ENCODE measurements at places on chromosomes 16 and 17.

DNA sequence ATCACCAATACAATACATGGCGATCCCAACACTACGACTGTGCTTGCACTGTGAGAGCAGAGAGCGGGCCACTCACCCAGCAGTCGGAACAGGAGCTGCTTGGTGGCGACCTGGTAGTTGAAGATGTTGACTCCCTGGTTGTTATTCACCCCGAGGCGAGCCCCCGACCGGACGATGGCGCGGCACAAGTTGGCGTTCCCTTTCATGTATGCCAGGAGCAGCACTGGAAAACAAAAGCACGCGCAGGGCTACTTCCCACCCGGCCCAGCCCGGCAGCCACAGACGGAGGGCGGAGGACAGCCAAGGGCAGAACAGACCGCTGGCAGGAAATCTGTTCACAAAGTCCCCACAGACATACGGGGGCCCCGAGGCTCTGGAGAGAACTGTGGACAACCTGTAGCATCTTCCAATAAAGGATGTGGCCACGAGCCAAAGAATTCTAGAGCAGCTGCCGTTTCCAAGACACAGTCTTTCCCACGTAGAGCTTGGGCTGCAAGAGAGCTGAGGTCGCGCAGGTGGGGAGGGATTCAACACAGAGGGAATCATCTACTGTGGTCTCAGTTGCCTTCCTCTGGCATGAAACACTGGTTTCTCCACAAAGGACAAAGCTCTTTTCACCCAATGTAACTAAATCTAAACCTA is 27.8 kb downstream of the CYB5D2 start:
- DNase-seq, result no peak

DNA sequence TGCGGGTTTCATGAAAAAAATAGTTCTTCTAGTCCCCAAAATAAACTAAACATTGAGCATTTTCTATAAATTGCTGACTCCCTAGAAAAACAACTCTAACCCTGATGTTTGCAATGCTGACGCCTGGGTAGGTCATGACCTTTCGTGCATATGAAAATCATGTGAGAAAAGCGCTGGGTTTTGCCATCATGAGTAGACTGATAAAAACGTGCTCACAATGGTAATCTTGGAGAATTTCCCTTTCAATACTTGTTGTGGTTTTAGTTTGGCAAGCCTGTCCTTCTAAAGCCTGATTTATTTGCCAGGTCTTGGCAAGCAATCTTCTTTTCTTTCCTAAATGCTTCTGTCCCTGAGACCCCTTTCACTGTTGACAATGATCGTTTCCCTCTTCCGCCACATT is 4.0 kb upstream of the CLEC10A start:
- DNase-seq, result no peak

DNA sequence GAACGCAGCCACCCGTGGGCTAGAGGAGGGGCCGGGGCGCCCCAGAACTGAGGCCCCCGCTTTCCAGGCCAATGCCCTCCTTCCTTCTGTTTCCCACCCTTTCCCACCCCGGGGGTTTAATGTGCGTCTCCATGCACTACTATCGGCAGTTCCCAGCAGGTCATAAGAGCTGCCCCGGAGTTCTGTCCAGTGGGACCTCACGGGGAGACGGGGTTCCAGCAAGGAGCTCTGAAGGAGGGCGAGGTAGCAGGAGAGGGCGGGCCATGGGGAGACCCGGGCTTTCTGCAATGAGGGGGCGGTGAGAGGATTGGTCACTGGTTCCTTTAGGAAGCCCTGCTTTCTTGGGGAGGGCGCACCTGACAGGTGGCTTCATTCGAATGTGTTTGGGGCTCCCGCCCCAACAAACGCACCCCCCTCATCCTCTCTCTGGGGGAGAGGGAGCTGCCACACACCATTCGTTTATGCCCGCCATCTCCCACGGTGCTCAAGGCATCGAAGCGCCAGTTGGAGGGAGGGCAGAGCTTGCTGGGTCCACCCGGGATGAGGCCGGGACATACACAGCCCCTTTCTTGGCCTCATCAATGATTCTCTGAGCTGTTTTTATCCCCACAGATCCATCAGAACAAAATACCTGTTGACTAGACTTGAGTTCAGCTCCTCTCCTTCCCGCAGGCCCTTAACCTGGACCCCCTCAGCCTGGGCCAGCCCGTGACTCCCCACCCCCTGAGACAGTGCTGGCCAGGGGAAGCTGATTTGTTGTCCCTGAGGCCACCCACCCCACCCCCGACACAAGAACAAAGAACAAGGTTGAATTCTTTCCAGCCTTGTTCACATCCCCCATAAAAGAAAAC is 44.1 kb downstream of the SLC7A5 start:
- no peak for DNase-seq

GRCh38 chr16:72997141-72997542 is 50.8 kb downstream of the ZFHX3 start:
- DNase-seq, result no peak

- no peak for DNase-seq
Measured at GRCh38 chr16:752007-752312, 8.6 kb upstream of the MSLN start.

- DNase-seq, result no peak
Measured at GRCh38 chr17:30236766-30237165, 1.3 kb upstream of the SLC6A4 start.

GRCh38 chr17:2542456-2542855 is 30.8 kb upstream of the METTL16 start:
- no peak for DNase-seq

GRCh38 chr16:22402191-22402590 is 27.8 kb upstream of the CDR2 start:
- DNase-seq, result peak; percentile 13

- peak; percentile 19 for DNase-seq
Measured at GRCh38 chr16:53219795-53220454, 165.1 kb downstream of the CHD9 start.

DNA sequence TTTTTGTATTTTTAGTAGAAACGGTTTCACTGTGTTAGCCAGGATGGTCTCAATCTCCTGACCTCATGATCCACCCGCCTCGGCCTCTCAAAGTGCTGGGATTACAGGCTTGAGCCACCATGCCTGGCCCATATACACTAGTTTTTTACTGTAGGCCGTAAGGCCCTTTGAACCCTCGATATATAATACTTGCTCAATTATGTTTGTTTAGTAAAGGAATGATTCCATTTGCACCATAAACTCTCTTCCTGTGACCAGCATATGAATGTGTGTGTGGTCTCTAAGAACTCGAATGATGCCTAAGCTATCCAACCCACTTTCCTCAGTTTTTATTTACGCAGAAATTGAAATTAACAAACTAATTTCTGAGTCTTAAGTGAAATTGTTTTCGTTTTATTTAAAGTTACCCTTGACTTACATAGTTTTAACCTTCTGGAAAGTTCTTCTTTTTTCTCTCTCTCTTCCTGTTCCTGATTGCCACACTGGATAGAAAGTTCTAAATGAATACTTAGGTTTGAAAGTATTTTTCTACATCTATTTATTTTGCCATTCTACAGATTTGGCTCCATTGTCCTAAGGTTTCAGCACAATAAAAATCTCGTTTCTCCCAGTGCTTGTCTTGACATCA is 37.9 kb downstream of the PIGL start:
- no peak for DNase-seq

DNA sequence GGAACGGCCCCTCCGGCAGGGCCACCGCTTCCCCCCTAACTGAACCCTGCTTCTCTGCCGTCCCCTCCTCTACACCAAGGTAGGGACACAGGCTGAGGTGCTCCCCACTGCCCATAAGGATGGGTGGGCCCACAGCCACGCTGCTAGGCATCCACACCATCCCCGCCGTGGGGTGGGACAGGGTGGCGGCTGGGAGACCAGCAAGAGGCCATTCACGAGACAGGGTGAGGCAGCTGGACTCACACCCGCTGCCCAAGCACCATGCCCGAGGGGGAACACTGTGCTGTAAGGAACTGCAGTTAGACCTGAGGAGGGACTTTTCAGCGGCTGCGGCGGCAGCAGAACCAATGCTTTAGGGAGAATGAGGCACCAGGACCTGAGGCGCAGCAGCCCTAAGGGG is 47.5 kb upstream of the RRN3 start:
- no peak for DNase-seq

- DNase-seq, result no peak
Measured at GRCh38 chr16:56631832-56632155, 665 bp upstream of the MT1M start.

DNA sequence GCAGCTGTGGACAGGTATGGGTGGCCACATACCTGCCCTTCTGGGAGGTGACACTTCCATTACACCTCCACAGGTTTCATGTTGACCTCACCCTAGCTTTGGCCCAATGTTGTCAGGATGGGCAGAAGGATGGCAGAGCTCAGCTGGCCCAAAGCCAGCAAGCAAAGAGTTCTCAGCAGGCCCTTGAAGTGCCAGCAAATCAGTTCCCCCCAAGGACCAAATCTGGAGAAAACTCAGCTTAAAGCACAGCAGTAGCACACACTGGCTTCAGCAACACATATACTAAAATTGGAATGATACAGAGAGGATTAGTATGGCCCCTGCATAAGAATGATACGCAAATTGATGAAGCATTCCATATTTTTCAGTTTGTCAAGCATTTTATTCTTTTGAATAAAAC is 13.4 kb downstream of the ARL4D start:
- DNase-seq, result no peak

DNA sequence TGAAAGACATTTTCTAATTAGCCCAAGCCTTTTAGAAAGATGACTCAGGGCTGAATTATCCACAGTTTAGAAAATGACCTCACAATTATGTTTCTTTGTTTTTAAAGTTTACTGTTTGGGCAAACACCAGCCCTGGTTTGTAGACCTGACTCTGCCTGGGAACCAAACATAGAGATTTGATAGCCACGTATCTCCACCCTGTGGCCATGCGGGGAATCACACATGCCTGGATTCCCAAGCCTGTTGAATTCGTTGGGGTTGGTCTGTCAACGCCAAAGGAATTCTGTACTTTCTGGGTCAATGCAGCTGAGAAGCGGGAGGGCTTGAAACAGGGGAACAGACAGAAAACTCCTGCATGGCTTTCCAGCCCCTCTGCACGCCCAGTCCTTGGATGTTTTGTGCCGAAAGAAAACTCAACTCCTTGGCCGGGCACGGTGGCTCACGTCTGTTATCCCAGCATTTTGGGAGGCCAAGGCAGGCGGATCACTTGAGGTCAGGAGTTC is 26.9 kb downstream of the CD300A start:
- DNase-seq, result no peak

DNA sequence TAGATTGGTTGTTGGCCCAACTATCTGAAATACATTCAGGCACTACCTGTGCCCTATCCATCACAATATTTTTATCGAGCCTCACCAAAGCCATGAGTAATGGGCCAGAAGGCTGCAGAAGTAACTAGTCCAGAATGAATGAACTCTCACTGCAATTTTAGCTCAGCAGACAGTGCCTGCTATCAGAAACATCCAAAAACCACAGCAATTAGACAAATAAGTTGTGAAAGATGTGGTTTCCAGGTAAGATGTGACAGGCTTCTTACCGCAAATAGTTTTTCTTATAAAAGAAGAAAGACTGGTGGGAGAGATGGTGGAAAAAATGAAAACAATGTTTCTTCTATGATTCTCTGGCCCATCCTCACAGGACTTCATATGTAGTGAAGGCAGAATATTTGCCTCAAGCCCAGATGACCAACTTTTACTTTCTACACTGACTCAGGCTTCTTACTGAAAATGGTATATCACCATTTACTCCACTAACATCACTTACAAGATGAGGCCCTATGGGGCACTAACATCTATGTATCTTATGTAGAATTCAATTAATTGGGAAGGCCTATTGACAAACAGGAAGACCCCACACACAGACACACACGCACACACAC is 9.8 kb upstream of the RFFL start:
- no peak for DNase-seq

- peak; percentile 60 for DNase-seq
Measured at GRCh38 chr16:25257956-25258860, 563 bp upstream of the ZKSCAN2 start.

DNA sequence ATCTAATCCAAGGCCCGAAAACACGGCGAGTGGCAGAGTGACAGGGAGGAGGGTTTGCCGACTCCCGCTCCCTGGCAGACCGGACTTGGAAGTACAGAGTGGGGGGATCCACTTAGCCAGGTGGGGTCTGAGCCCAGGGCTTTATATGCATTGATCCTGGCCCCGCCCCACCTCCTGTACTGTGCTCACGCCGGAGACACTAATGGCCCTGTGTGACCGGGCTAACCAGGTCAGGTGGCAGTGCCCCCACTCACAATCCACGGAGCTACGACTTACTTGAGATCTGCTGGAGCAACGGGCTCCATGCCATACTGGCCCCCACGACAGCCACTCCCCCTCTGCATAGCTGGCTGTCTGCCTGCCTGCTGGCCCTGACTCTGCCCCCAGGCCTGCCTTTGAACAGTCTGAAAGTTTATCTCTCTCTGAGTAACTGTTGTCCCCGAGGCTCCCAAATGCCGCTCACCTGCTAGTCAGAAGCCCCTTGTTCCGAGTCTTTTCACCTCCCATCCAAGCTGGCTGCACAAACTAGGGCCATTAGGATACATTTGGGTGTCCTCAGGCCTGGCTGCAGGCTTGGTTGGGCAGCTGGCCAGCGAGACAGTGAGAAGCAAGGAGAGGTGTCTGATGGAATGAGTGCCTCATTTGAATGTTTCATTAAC is 28.0 kb downstream of the CACNA1G start:
- no peak for DNase-seq

GRCh38 chr17:72171703-72172667 is 51.2 kb downstream of the SOX9 start:
- DNase-seq, result no peak

GRCh38 chr17:42180922-42181850 is at the start of gene KCNH4:
TSS of gene KCNH4 (minus strand) at chr17:42181142. CDS start at chr17:42180945, 197 bp downstream.
- no peak for DNase-seq

DNA sequence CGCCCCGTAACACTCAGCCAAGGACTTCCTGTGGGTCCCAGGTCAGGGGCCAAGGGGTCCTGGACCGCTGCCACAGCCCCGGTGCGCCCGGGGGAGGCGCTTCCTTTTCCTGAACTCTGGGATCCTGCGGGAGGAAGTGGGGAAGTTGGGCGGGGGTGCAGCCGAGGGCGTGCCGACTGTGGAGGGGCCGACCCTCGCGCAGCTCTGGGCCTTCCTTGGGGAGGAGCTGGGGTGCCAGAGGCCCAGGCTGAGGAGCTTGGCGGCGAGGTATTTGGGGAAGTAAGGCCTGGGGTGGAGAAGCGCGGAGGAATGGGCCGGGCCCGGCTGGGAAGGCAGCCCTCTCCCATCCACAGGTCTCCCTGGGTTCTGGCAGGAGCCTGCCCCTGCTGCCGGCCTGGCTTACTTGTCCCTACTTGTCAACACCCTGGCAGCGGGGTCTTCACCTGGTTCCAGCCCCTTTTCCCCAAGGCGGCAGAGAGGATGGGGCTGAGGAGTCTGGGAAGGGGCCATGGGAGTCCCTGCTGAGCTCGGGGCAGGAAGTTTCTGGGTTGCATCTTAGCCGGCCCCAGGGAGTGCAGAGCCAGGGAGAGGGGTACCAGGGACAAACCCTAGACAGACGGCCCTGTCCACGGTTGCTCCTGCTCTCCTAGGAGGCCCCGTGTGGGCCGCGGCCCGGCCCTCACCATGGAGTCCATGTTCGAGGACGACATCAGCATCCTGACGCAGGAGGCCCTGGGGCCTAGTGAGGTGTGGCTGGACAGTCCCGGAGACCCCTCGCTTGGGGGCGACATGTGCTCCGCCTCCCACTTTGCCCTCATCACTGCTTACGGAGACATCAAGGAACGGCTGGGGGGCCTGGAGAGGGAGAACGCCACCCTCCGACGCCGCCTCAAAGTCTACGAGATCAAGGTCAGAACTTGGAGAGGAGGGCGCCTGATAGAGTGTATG is 1.7 kb downstream of the TBKBP1 start:
- DNase-seq, result no peak
